ENCODE measurements at places on chromosomes 2 and 18.

DNA sequence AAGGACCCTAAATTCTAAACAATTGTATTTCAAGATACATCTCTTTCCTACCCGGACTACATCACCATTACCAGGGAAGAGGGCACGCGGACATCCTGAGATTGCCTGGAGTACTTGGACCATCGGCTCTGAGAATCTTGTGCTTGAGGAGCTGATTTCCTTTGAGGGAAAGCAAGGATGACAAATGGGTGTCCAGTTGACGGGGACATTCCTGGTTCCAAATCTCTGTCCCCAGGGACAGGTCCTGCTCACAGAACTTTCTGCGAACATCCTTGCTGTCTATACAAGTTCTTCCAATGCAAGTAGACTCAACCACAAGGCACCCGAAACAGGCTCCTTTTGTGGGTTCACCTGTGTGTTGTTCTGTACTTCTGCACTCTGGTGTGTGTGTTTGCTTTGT is 289.5 kb upstream of the MYT1L start:
- DNase-seq = no peak

GRCh38 chr2:17166506-17166905 is 351.7 kb downstream of the RAD51AP2 start:
- DNase-seq = no peak

GRCh38 chr2:72613931-72614330 is 211.9 kb downstream of the EXOC6B start:
- DNase-seq = no peak

DNA sequence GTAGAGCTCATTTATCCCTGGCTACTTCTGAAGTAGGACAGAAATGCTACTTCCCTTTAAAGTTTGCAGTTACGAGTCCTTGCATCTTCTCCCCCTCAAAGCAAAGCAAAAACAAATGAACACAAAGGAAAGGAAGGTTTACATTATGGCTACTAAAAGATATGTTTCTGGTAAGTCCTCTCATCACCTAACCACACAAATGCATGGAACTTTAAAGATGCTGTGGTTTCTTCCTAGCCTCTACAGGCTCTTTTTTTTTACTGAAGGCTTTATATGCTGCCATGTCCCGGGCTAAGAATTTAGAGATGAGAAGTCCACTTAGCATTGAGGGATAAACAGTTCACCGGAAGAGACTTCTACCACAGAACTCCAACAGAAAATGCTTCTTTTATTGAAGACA is 291.2 kb downstream of the SS18 start:
- DNase-seq = no peak

- no peak for DNase-seq
Observed at GRCh38 chr2:138087751-138088593, 123.7 kb downstream of the HNMT start.

- DNase-seq = no peak
Observed at GRCh38 chr18:57397440-57398132, 37.6 kb upstream of the ONECUT2 start.

- DNase-seq = no peak
Observed at GRCh38 chr2:138369856-138370255, 131.7 kb upstream of the SPOPL start.

DNA sequence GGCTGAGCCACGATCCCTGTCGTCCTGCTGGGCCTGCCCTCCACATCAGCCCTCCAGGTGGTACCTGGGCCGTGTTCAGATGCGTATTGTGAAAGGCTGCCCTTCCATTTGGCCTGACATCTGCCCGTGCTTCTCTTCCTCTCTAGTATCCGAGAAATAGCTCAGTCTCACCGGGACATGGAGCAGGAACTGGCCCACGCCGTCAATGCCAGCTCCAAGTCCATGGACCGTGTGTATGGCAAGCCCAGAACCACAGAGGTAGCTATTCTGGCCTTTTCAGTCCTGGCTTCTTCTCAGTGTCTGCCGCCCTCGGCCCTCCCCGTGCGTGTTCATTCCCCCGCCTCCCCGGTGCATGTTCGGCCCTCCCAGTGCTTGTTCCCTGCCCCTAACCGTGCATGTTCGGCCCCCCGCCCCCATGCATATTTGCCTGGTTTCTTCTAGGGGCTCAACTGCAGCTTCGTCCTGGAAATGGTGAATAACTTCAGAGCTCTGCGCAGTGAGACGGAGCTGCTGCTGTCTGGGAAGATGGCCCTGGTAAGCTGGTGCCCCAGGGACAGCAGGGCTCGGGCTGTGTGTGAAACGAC is 104.3 kb downstream of the USP40 start:
- DNase-seq = no peak

DNA sequence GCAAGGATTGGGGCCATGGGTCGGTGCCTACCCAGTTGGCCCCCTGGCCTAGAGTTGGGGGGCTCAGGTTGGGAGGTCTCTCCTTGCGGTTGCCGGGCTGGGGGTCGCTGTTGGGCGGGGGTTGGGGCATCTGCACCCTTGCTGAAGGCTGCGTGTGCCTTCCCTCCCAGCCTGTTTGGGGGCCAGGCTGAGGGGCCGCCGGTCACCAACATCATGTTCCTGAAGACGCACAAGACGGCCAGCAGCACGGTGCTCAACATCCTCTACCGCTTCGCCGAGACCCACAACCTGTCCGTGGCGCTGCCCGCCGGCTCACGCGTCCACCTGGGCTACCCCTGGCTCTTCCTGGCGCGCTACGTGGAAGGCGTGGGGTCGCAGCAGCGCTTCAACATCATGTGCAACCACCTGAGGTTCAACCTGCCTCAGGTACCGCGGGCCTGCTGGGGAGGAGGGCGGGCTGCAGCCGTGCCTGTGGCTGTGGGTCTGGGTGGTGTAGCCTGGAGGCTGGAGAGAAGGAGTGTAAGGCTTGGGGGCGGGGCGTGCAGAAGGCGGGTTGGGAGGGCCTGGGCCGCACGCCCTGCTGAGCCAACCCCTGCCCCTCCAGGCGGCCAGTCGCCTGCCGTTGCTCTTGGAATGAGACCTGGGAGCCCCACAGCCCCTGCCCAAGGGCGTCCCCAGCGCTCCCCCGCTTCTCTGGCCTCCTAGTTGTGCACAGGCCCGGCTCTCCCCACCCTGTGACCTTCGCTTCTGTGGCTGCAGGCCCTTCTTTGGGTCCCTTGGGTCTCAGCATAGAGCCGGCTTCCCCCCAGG is 7.2 kb upstream of the NEU4 start:
- no peak for DNase-seq

- DNase-seq = no peak
Observed at GRCh38 chr18:74073957-74074667, 73.5 kb downstream of the FBXO15 start.

- DNase-seq = no peak
Observed at GRCh38 chr2:39881494-39881893, 102.4 kb upstream of the THUMPD2 start.

DNA sequence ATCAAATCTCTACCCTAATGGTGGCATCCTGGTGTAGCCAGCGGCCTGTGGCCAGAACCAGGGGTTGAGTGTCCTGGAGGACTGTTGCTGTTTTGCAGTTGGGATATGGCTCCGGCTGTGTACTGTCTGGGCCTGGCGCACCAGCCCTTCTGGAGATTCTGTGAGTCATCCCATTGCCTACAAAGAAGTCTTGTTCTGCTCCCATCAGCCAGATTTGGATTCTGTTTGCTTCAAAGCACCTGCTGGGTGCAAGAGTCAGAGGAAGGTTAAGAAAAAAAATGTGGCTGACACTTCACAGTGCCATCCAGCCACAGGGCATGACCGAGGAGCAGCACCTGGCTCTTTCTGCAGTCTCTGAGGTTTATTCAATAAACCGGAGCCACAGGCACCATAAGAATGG is 41.0 kb upstream of the ASAP2 start:
- no peak for DNase-seq
